ENCODE measurements at places on chromosomes 2 and 18.

- peak; percentile 42 for DNase-seq
Observed at GRCh38 chr2:241882091-241882625, 12.6 kb downstream of the RTP5 start.

GRCh38 chr18:22342625-22343024 lies 75.1 kb downstream of the CTAGE1 start:
- no peak for DNase-seq

- no peak for DNase-seq
Observed at GRCh38 chr18:635171-635570, 22.3 kb upstream of the TYMS start.

GRCh38 chr18:55427951-55428350 lies 160.0 kb downstream of the TCF4 start:
- DNase-seq, result no peak

DNA sequence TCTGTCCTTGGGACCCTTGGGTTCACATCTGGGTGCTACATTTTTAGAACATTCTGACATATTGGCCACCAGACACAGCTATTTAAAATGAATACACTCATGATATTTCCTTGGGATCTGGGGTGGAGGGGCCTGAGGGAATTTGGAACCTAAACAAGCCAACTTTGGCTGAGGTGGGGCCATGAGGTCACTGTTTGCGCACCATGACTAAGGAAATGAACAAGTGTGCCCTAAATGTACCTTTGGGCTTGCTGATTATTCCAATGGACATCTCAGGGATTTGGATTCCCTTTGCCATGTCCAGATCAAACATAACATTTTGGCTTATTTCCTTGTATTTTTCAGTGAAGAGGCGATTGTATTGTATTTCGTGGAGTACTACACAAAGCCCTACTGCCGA lies 80.5 kb upstream of the SEC11C start:
- no peak for DNase-seq

DNA sequence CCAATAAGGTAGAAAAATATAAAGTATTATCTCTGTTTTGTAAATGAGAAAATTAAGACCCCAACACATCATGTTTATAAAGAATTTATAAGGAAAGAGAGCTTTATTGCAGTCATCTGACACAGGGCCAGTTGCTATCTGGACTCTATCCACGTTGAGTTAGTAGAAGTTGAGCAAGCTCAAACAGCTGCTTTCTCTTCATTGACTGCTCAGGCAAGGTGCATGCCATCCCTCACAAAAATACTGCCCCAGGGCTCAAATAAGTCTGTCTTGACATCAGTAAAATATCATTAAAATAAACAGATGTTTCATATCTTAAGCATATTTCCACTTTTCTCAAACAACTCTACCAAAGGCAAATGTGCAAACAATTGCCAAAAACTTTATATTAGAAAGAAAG lies 14.8 kb downstream of the COL5A2 start:
- no peak for DNase-seq

- peak; percentile 58 for DNase-seq
Observed at GRCh38 chr2:181457741-181458425, 697 bp downstream of the ITGA4 start.

- DNase-seq, result no peak
Observed at GRCh38 chr2:172834881-172835280, 99.2 kb downstream of the RAPGEF4 start.

DNA sequence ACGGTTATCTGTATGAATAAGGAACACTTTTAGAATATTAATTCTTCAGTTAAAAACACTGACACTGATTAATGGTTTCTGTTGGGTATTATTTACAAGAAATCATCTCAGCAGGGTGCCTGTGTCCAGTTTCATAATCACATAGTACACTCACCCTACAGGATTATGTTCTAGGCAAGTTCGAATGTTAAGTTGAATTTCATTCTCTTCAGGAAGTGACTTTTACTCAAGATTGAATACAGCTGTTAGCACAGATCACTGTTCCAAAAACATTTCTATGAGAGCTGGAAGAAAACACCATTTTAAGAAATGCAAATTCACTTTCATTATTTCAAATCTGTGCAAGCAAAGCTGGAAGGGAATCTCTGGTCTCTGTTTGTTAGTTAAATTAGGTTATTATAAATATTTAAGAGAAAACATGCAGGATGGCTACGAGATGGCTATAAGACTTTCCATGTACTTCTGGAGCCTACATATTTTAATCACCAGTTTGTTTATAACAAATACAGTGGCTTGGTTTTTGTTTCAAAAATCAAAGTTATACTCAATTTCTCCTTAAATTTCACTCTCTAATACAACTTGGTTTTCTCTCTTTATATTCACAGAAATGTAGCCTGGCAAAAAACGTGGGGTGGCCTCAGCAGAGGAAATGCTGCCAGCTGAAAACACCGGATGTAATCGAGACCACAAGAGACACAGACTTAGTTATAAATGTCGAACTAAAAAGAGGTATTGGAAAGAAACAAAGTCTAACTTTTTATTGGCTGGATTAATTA lies 65.8 kb downstream of the RBMS1 start:
- peak; percentile 46 for DNase-seq

DNA sequence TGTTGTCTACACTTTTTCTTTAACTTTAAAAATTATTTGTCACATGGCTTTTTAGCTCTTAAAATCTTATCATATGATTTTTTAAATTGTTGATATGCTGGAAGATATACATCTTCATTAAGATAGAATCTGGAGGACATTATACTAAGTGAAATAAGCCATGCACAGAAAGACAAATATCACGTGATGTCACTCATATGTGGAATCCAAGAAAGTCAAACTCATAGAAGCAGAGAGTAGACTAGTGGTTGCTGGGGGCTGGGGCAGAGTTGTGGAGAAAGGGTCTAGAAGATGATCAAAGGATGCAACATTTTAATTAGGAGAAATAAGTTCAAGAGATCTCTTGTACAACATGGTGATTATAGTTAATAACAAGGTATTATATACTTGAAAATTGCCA lies 280.9 kb downstream of the GULP1 start:
- DNase-seq, result no peak

DNA sequence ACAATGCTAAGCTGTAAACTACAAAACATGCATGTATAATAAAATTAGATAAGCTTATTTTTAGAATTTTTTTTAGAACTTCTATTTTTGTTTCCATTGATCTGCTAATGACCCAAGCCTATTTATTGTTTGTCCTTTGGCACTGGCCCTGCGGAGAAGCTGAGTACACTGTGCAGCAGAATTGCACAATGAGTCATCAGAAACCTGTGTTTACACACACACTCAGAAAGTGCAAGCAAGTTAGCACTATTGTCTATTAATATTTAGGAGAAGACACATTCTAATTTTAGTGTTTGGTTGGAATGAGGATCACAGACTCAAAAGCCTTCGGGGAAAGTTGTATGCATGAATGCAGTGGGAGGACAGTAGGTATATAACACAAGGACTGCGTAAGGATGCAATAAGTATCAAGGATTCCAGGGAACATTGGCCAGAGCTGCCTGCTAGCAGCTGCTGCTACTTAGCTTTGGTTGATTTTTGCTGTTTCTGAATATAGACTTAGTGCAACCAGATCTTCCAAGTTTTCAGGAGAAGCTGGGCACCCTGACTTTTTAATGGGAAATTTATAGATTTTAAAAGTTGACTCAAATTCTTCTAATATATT lies 128.2 kb downstream of the KCNH7 start:
- no peak for DNase-seq

DNA sequence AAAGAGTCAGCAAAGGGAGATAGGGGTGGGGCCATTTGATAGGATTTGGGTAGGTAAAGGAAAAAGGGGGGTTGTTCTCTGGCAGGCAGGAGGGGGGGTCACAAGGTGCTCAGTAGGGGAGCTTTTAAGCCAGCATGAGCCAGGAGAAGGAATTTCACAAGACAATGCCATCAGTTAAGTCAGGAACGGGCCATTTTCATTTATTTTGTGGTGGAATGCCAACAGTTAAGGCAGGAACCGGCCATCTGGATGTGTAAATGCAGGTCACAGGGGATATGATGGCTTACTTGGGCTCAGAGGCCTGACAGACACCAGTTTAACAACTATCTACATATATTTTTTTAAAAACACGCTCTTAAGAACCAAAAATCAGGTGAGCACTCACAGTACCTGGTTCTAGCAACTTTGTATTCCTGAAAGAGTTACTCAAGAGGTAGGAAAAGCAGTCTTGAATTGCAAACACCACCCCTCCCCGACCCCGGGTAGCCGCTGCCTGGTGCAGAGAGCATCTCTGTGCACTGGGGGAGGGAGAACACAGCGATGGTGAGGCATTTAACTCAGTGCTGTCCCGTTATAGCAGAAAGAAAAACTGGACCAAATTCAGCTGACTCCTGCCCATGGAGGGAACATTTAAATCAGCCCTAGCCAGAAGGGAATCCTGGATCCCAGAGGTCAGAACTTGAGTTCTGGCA lies 414.5 kb upstream of the KLHL29 start:
- DNase-seq, result no peak

DNA sequence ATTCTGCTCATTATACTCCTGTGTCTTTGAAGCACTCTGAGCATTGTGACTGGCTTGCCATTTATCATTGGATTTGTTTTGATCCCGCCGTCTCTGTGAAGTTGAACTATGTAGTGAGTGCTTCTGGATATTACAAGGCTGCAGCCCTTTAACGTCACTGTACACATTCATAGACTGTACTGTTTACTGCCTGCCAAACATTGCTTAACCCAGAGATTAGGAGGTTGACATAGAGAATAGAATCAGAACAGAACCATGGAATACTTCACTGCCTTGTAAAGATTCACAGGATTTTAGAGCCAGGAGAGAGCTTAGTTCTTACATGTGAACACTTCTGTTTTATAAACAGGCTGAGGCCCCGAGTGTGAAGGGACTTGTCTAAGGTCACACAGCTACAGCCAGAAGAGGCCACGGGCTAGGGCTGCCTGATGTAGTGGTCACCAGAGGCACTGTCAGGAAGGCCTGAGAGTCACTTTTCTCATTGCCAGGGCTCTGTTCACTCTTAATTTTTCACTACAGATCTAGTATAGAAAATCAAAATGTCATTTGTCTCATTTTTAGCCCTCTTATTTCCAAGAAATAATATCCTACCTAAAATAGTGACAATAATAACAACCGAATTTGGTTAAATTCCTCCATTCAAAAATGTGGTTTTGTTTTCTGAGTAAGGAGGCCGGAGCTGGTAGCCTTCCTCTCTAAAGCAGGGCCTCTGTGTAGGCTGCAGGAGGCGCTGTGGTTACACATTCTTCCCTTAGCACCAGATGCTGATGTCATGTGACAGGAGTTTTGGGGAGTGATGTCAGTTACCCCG lies 87.9 kb downstream of the UGGT1 start:
- peak; percentile 74 for DNase-seq

DNA sequence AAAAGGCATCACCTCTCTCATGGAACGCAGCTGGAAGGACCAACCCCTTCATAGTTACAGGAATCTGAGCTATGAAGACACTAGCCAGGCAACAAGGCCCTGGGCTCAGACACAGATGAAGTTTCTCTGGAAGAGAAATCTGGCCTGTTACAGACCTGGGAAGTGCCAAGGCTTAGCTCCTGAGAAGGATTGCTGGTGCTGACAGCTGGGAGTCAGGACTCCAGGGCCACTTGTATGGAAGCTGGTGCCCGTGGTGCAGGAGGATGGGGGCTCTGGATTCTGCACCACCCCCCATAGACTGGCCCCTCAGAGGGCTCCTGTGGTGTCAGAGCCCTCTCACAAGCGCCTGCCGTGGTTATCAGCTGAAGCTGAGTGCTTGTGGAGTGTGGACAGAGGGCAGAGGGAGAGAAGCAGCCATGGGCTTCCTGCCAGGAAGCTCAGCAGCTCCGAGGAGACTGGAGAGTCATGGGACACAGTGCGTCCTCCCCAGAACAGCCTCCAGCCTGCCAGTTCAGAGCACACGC lies 87.3 kb upstream of the LCLAT1 start:
- no peak for DNase-seq

DNA sequence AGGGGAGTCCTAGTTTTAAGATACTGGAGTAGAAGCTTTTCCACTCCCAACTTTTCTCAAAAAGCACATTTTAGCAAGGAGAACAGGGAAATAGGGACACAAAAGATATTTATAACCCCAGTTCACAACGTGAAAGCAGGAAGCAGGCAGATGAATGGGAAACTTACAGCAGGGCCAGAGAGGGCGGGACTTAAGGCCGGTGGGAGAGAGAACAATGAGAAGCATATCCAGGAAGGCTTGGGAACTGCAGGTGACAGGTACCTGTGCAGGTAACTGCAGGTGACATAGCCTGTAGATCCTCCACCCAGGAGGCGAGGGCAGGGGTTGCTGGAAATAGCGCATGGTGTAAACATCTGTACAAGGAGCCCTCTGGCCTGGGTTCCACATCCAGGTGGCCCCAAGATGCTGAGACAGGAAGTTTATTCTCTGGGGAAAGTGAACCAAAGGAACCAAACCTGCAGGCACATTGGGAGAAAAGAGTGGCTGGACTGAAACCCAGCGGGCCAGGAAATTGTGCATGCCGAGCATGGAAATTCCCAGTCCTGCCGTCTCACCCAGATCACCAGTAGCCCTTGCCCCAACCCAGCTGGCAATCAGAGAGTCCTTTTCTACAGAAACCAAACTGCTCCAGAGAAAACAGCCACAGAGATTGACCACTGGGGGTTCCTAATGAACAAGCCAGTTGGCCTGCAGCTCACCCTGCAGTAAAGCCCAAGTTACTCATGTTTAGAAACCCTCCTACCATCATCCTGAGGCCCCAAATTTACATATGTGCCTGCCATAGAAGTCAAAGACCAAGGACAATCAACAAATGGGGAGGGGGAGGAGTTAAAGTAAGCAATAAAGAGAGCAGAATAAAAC lies 24.3 kb upstream of the COL6A3 start:
- no peak for DNase-seq

GRCh38 chr18:2971741-2972552 lies 41.0 kb downstream of the LPIN2 start:
- peak; percentile 87 for DNase-seq

- no peak for DNase-seq
Observed at GRCh38 chr18:36905571-36905970, 76.6 kb downstream of the KIAA1328 start.

- DNase-seq, result no peak
Observed at GRCh38 chr2:239112127-239112774, 264.4 kb downstream of the TWIST2 start.

DNA sequence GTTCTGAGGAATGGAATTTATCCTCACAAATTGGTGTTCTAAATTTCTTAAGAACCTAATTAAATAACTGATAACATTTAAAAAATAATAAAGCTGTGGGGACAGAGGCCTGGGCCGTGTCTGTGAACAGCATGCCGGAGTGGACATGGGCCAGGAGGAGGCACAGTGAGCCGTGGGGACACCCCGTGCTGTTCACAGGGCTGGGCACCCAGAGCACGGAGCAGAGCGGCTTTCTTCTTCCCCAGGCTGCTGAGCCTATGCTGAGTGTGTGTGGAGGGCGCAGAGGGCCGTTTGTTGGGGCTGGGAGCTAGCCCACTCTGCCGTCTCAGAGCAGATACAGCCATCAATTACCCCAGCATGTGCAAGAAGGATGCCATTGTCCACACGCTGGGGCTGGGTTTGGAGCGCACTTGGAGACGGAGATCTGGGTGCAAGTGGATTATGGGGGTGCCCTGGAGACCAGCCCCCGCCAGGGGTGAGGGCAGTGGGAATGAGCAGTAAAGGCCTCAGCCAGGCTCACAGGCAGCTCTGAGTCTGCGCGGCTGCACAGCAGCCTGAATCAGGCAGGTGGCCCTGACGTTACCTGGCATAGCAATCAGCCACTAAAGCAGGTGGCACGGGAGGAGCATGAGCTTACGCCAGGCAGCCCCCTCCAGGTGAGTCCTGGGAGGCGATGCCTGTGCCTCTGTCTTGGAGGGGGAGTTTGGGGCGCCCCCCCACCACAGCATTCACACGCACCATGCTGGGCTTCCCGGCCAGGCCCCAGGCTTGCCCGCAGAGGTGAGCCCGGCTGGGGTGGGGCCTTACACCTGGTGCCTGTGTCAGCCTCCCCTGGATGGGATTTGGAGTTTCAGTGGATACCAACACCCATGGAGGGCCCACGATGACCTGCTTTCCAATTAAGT lies 52.1 kb upstream of the SLC66A3 start:
- no peak for DNase-seq

Data from suppressor macrophage (primary cell).